ENCODE measurements at places on chromosomes 6 and 20.

DNA sequence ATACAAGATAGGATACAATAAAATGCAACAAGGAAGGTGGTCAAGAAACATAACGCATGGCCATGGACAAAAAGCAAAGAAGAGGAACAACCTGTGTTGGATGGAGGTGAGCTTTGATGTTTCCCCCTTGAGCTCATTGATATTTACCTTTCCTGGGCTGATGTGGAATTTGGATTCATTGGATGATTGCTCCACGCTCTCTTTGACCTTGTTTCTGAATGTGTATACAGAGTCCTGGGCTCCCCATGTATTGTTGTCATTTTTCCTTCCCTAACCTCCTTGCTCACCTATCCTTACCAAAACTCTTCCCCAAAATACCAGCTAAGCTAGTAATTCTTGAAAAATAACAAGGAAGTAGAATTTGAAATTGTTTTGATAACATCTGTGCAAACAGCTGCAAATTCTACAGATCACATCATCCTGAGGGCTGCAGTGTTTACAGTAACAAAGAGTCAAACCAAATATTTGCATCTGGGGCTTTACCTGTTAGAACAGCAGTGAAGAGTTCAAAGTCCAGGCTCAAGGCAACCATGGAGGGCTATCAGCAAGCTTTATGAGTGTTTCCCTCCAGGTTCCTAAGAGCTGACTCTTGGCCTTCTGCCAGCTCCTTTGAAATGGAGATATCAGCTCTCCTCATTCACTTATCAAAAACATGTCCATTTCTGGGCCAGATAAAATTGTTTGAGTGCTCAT, 214.3 kb upstream of the MARCKS start:
- DNase-seq: no peak

DNA sequence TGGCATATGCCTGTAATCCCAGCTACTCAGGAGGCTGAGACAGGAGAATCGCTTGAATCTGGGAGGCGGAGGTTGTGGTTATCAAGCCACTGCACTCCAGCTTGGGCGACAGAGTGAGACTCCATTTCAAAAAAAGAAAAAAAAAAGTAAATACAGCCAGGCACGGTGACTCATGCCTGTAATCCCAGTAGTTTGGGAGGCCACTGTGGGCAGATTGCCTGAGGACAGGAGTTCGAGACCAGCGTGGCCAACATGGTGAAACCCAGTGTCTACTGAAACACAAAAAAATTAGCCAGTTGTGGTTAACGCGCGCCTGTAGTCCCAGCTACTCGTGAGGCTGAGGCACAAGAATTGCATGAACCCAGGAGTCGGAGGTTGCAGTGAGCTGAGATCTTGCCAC, 1.5 kb upstream of the NINL start:
- no peak for DNase-seq

DNA sequence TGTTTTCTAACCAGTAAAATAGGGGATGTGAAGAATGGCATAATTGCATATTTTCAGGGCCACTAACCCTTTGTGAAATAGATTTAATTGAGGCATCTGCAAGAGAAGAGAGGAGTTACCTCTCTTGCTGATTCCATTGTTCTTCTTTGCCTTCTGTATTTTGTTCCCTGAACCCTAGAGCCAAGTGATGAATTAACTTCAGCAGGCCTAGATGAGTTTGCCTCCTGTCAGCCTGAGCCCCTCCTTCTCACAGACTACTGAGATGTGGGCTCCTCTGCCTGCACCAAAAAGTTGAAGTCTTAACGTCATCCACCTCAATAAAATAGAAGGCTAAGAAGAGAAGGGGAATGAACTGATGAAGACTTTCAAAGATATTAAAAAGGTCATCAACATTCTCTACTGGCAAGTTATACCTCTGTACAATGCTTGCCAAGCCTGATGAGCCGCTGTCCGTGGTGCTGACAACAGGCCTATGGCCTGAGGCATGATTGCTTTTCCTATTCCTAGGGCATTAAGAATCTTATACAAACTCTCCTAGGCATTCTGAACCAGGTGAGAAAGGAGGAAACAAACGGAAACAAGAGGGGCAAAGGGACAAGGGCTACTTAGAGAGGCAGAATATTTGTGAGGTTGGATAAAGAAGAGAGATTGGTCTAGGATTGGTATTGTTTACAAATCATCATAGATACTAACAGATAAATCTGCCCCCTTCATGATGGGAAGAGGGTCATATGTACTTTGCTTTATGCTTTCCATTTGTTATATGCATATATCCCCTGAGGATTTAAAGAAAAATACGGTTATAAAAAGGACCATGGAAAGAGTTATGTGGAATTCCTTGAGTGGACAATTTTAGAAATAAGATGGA, 46.8 kb downstream of the CD24 start:
- DNase-seq: no peak

DNA sequence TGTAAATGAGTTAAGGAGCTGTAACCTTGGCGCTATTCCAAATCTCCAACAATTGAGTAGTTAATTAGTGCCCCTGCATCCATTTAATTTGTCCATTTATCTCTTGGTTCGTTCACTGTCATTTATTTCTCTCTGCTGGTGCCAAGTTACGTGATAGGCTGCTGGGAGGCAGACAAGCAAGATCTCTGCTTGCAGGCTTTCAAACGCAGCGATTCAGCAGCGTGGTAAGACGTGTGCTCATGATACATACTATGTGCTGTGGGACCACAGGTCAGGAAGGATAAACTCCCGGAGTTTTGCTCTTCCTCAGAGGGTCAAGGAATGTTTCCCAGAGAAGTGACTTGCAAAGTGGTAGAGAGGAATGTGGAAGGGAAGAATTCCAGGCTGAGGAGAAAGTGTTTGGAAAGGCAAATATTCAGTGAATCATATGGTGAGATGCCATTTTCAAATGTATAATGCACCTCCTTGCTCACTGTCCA, 46.4 kb downstream of the UTRN start:
- no peak for DNase-seq

GRCh38 chr6:106870069-106870468, 104.5 kb downstream of the CD24 start:
- DNase-seq: no peak

GRCh38 chr6:170083236-170084051, 207.4 kb downstream of the DLL1 start:
- no peak for DNase-seq

GRCh38 chr6:90765491-90765890, 178.6 kb upstream of the MAP3K7 start:
- DNase-seq: no peak

GRCh38 chr20:33108661-33109060, 29.2 kb downstream of the BPIFB4 start:
- no peak for DNase-seq

- DNase-seq: no peak
These were observed 138.5 kb downstream of the ZDHHC14 start for GRCh38 chr6:157519255-157520116.

GRCh38 chr20:31567380-31567720, 37.7 kb upstream of the ID1 start:
- no peak for DNase-seq
